ENCODE measurements at places on chromosomes 1 and 21. TPM values are rescaled to one million over a fixed set of nuclear protein-coding genes. Genes with fewer than 3 reads are reported as not detected.

Gene SDCCAG8
- total RNA-seq = 13.5 TPM

Gene GREM2
- not detected for total RNA-seq

Gene AUNIP
- total RNA-seq = 22.9 TPM

Gene CDC42
- 182 TPM for total RNA-seq

Gene HMGB4
- not detected for total RNA-seq

Gene DNAI4
- total RNA-seq = 4.0 TPM

Gene CERS2
- 237 TPM for total RNA-seq

Gene OR6N1
- not detected for total RNA-seq

Gene CYP2J2
- 2.1 TPM for total RNA-seq

Gene SLC25A34
- total RNA-seq = 0.50 TPM

Gene OR2L13
- total RNA-seq = not detected

Gene AKIRIN1
- 236 TPM for total RNA-seq

Gene OLFML3
- 55.3 TPM for total RNA-seq

Gene DIPK1A
- total RNA-seq = 4.8 TPM

Gene IL19
- total RNA-seq = not detected

Gene HSF2BP
- total RNA-seq = 0.93 TPM

Gene TCHH
- 0.07 TPM for total RNA-seq

Gene F11R
- total RNA-seq = 159 TPM

Gene TAL1
- total RNA-seq = not detected

Gene LCE1D
- not detected for total RNA-seq

Gene OR2L5
- not detected for total RNA-seq

Gene ANGPTL3
- not detected for total RNA-seq

Gene TMEM54
- 7.3 TPM for total RNA-seq

Gene DYRK3
- total RNA-seq = 8.5 TPM

Gene C8A
- total RNA-seq = not detected

Gene CDC20
- total RNA-seq = 252 TPM

Gene SELE
- total RNA-seq = not detected

Gene ATAD3C
- 2.0 TPM for total RNA-seq

Gene CLCA4
- total RNA-seq = not detected

Gene CYP4A22
- total RNA-seq = not detected

Gene AIM2
- total RNA-seq = 2.1 TPM

Gene CXADR
- 145 TPM for total RNA-seq

Gene PRKCZ
- 45.1 TPM for total RNA-seq

Gene PTPRU
- total RNA-seq = 55.3 TPM

Gene SLC1A7
- not detected for total RNA-seq

Gene DNALI1
- 9.5 TPM for total RNA-seq

Gene RSPH1
- not detected for total RNA-seq

Gene SPRR2E
- total RNA-seq = not detected

Gene TSACC
- 1.0 TPM for total RNA-seq

Gene CELA2A
- not detected for total RNA-seq

Gene C1orf53
- total RNA-seq = 0.56 TPM

Gene PCBP3
- total RNA-seq = 6.3 TPM

Gene ATP5PF
- total RNA-seq = 135 TPM

Gene RPS8
- total RNA-seq = 2,407 TPM

Gene SPRR5
- not detected for total RNA-seq

Gene CLDN8
- total RNA-seq = not detected
